ENCODE measurements at places on chromosomes 5 and 9. TPM values are rescaled to one million over a fixed set of nuclear protein-coding genes. Genes with fewer than 3 reads are reported as not detected.
A peak's percentile ranks its signal among the peaks of the same experiment; 100 is the strongest.

DNA sequence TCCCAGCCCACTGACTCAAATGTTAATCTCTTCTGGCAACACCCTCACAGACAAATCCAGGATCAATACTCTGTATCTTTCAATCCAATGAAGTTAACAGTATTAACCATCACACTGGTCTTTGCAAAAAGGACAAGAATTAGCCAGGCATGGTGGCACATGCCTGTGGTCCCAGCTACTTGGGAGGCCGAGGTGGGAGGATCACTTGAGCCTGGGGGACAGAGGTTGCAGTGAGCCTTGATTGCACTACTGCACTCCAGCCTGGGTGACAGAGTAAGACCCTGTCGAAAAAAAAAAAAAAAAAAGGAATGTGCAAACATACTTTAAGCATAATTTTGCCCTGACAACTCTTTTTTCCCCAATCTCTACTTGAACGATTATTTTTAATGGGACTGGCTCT is 57.9 kb upstream of the ERBIN start:
- no peak for DNase-seq

GRCh38 chr5:61523997-61524396 is 191.9 kb downstream of the ZSWIM6 start:
- DNase-seq, result no peak

DNA sequence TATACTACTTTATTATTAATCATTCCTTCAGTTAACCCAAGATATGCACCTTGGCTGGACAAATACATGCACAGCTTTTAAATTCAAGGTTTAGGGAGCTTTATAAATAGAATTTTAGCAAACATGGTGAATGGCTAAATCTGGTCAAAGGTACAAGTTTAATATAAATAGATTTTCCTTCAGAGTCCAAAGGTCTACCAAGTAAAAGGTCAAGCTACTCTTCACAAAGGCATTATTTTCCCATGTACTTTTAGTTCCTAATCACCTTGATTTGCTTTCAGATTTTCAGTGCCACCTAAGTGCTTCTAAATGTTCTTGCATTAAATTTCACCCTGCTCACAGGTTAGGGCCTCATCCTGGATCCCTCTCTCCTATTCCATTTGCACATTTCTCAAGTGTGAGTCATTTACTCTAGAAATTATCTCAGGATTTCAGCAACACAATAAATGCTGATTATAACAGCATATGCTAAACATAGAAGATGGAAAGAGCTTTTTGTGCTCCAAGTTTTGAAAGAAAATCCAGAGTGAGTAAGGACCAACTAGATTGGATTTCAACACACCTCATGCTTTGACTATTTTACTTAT is 459.4 kb upstream of the ITGA1 start:
- no peak for DNase-seq

DNA sequence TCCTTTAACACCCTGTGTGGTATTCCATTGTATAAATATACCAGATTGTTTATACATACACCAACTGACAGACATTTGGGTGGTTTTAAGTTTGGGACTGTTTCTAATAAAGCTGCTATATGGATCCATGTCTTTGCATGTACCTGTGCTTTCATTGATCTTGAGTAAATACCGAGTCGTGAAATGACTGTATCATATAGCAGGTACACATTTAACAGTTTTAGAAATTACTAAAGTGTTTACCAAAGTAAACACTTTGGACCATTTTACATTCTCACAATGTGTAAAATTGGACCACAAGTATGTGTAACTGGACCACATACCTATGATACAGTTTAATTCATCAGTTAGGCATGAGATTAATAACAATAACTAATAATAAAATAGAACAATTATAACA is 175.2 kb downstream of the FBXL17 start:
- DNase-seq, result no peak

DNA sequence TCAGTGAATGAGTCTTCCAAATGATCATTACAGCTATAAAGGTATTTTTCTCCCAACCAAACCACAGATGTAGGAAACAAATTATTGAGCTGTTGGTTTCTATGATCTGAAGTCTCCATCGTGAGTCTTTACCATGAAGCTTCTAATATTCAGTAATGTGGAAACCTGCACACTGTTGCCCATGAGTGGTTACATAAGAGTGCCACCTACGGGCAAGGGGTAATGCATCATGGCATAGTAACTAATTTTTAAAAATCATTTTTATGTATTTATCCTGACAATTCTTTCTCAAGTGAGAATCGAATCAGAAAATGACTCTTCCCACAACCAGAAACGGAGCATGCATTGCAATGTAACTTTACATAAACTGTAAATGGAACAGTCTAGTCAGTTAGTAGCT is 282.5 kb upstream of the SMARCA2 start:
- DNase-seq, result no peak

- no peak for DNase-seq
Observed at GRCh38 chr5:113124265-113124664, 147.7 kb downstream of the DCP2 start.

DNA sequence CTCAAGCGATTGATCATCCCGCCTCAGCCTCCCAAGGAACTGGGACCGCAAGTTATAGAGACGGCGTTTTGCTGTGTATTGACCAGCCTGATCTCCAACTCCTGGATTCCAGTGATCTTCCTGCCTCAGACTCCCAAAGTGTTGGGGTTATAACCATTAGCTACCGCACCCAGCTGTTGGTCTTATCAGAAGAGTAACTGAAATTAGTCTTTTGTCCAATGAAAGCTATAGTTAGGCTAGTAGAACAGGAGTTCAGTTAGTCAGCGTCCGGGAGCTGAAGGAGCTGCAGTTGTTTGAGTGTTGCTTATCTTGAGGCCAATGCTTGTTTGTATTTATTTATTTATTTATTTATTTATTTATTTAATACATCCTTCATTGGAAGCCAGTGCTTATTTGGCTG is 3.2 kb upstream of the MIGA2 start:
- DNase-seq, result no peak

- no peak for DNase-seq
Observed at GRCh38 chr9:131276094-131276888, at the start of gene FAM78A. FAM78A (minus strand) TSS chr9:131276510; CDS start chr9:131276179, 331 bp downstream.

DNA sequence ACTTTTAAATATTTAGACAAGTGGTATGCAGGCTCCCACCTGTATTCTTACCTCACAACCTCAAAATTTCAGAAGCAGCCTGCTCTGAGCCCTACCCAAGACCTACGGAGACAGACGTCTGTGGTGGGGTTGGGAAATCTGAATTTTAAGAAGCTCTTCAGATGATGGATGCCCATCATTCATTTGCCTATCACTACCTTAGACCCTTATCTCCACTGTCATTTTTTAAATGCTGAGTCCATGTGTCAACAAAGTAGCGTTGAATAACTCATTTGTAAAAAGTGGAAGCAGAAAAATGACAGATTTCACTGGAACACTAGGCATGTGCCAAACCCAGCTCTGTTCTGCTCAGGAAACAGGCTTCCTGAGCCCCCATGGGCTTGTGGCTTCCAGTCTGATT is 85.7 kb downstream of the PDE4D start:
- DNase-seq, result no peak

GRCh38 chr5:127875235-127876021 is 172.2 kb downstream of the CCDC192 start:
- DNase-seq, result peak; percentile 80

The ST8SIA4 gene
- 3.9 TPM for polyA plus RNA-seq

The C9orf153 gene
- polyA plus RNA-seq, result not detected

The PCDHA3 gene
- polyA plus RNA-seq, result 0.40 TPM

The PTPA gene
- 118 TPM for polyA plus RNA-seq

The SLC2A6 gene
- 1.4 TPM for polyA plus RNA-seq

The CER1 gene
- polyA plus RNA-seq, result 1.3 TPM

The EIF4E1B gene
- not detected for polyA plus RNA-seq
